Activated CD4-positive, alpha-beta T cell treated with anti-CD3 and anti-CD28 coated beads, Interleukin-2, amount 50 U/mL, for 24 hours (primary cell): ENCODE measurements at places on chromosomes 6 and 20.

GRCh38 chr6:1426416-1426815 is 37.0 kb downstream of the FOXF2 start:
- DNase-seq = no peak

GRCh38 chr6:105941621-105942412 is 144.3 kb upstream of the PRDM1 start:
- DNase-seq = no peak

DNA sequence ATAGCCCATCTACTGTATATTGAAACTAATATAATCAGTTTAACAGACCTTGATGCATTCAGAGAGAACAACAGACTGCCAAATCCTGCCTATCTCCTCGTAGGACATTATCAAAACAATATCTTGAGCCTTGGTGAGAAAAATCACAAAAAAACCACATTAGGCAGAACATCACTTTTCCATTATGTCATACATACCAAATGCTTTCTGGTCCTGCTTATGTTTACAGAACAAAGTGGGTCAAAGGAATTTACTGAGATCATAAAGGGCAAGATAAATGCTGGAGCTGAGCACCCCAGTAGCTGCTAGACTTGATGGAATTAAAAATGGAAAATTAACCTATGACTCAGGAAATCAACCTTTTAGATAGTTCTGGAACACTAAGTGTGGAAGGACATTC is 195.3 kb upstream of the KCNK16 start:
- no peak for DNase-seq

DNA sequence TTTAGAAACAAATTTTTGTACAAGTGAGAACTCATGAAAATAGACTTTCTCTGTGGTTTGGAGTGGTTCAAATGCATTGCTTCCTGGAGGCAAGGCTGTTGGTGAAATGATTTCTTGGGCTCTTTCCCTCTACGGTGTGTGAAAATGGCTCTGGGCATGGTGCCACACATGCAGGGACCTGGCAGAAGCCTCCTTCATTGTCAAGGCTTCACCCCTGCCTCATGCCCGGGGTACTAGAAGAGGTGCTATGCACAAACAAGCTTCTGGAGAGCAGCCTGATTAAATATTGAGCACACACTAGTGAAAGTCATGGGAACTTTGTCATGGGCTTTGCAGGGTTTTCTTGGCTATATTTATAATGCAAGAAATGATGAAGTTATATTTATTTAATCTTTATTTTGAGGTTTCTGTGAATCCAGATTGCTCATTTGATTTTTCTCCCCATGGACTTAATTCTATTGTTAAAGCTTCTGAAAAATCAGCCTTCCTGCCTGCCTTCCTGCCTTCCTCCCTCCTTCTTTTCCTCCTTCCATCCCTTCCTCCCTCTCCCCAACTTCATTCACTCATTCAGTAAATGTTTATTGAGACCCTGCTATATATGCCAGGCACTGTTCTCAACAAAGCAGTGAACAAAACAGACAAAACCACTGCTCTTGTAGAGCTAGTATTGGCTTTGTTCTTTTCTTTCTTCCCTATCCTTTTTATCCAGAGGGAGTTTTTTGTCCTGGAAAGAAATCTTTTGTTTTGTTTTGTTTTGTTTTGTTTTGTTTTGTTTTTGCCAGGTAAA is 21.0 kb downstream of the C6orf89 start:
- no peak for DNase-seq

DNA sequence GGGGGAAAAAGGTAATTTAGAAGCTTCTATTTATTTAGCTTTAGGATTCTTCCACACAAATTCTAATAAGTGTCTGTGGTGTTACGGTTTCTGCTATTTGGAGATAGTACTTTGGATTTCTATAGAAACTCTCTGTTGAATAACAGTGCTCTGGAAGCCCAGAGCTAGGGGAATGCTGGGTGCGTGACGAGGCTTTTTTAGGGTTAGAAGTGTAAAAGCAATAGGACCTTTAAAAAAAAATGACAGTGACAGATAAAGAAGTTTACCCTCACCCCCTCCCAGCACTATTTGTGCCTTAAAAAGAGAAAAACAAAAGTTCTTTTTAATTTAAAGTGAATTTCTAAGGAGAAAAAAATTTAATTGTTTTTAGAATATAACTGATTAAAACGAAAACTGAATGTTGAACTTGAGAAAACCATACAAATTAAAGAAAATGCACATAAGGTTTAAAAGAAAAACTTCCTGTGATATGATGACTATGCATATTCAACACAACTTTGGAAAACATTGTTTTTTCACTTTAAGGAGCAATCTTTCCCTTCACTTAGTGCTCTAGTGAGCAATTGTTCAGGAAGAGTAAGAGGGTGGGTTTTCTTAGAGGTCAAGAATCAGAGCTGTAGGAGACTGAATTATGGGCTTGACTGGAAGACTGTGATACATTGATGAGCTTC is 89.6 kb upstream of the RIPOR2 start:
- no peak for DNase-seq

GRCh38 chr20:45470262-45470931 is 844 bp downstream of the WFDC2 start:
- no peak for DNase-seq

DNA sequence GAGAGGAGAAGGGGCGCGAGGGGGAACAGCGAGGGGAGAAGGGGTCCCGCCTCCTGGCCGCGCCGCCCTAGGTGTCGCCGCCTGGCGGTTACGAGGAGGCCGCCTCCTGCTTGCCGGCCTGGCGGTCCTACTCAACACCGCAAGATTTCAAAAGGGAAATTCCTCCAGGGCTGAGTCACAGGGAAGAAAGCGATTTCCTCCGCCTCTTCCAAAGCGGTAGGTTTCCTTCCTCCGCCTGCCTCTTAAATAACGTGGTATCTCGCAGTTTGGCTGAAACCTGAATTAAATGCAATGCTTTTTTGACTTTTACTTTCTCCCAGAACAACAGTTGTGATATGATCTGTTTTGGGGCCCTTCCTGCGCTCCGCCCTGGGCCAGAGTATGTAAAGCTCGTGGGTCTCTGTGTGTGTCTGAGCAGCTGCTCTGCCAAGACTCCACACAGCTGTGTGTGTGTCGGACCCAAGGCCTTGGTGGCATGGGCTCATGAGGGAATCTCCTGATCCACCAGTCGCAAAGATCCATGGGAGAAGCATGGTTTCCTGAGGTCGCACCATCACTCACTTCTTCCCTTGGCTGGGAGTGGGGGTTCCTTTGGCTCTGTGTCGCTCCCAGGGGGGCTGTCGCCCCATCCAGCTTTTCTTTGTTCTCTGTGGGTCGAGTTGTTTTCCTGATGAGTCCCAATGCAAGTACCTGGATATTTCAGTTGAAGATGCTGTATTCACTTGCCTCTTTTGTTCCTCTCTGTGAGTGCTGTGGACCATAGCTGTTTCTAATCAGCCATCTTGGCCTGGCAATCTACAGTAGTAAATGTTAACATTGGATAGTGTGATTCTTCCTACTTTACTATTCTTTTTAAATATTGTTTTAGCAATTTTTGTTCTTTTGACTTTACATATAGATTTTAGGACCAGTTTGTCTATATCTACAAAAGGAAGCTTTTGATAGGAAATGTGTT is 31.6 kb upstream of the NOTCH4 start:
- DNase-seq = peak; percentile 68

DNA sequence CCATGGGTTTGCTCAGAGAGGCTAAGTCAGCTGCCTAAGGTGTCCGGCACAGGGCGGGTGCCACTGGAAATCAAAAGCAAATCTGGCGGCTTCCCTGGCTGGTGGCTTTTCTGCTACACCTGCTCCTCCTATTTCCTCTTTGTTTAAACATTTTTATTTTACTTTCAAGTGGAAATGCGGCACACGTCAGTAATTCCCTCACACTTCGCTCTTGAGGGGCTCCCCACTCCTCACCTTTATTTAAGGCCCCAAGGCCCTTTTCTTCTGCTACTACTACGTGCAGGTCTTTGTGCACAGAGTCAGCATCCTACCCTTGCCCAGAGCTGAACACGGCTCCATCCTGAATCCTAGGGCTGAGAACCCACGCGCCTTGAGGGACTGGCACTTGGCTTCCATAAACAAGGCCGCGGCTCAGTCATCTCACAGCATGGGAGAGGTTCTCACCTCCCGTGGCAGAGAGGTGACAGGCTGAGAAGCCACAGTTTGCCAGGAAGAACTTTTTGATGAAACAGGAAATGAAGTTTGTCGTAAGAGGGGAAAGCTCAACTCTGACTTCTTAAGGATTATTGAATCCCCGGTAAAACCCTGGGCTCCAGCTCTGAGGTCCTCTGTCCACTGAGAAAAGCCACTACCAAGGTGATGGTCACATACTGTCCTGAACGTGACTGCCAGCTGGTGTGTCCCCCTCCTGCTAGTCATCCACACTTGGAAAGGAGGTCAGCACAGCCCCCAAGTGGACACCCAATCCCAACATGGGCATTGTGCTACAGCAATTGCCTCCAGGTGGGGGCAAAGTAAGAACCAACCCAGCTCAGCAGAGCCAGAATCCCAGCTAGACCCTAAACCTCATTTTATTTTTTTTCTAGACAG is 48.0 kb downstream of the NFATC2 start:
- DNase-seq = no peak

DNA sequence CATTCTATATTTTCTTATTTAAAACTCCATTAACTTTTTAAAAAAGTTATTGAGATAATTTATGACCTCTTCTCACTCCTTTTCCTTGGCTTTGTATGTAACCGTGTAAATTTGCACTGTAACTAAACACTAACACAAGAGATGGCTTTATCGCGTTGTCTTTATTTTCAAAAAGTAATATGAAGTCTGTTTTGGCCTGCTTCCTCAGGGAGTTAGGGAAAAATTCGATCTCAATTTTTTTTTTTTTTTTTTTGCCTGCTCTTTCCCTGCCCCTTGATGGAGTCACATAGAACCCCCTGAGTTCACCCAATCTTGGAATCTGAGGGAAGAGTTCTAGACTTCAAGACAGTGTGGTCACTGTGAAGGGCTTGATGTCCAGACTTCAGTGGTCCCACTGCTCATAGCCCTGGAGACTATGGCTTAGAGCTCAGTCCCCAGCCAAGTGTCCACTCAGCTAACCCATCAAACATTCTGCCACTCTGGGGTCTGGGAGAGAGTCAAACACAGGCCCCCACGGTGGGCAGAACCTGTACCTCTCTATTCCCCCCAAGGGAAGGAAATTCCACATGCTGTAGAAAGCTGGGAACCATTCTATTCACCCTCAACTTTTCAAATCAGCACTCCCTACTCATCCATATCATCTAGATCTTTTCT is 15.7 kb upstream of the TBC1D22B start:
- no peak for DNase-seq

- DNase-seq = no peak
These were observed 3.3 kb upstream of the TAF4 start for GRCh38 chr20:62068997-62069396.

- DNase-seq = no peak
These were observed 95.3 kb upstream of the C6orf118 start for GRCh38 chr6:165404697-165405096.

- no peak for DNase-seq
These were observed 589.2 kb upstream of the MAN1A1 start for GRCh38 chr6:119938752-119939151.

GRCh38 chr20:49318091-49318429 is 40.2 kb upstream of the ZNFX1 start:
- DNase-seq = no peak

- DNase-seq = no peak
These were observed 146.6 kb downstream of the FRK start for GRCh38 chr6:115914098-115914497.

GRCh38 chr20:24376311-24377099 is 92.9 kb upstream of the SYNDIG1 start:
- no peak for DNase-seq

- DNase-seq = no peak
These were observed 110.7 kb downstream of the TFAP2B start for GRCh38 chr6:50929323-50929722.

DNA sequence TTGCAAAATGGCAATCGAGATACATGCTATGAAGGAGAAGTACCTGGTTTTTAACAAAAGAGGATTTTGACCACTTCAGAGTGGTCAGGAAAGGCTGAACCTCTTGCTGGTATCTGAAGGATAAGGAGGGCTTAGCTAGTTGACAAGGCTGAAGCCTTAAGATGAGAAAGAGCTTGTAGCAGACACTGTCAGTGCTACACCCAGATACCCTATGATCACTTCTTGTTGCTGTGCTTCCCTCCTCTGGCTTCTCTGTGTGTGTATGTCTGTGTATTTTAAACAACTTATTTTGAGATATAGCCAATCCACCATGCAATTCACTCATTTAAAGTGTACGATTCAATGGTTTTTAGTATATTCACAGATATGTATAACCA is 38.9 kb upstream of the TGM2 start:
- no peak for DNase-seq

- DNase-seq = peak; percentile 58
These were observed 8.9 kb downstream of the BPIFB1 start for GRCh38 chr20:33291830-33292355.

DNA sequence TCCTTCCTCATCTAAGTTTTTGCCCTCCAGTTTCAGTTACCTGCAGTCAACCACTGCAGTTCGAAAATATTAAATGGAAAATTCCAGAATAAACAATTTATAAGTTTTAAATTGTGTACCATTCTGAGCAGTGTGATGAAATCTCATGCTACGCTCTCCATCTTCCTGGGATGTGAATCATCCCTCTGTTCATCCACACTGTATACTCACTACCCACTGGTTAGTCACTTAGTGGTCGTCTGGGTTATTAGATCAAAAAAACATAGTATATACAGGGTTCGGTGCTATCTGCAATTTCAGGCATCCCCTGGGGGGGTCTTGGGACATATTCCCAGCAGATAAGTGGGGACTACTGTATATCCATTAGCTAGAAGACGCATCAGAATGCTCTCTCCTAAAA is 151.9 kb upstream of the SLC22A16 start:
- DNase-seq = no peak

DNA sequence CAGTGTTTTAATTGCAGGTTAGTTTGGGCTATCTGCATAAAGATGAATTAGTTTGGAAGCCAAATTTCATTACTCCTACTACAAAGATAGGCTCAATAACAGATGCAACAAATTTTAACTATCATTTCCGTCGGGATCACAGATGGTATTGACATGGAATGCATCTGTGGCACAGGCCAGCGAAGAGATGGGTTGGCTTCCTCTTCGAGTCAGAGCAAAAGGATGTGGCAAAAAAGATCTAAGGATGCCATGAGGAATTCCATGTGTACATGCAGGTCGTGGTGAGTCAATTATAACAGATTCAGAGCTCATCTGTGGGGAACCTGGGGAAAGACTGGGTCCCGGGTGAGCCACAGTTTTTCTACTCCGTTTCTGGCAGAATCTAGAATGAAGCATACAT is 83.0 kb upstream of the CITED2 start:
- DNase-seq = no peak

DNA sequence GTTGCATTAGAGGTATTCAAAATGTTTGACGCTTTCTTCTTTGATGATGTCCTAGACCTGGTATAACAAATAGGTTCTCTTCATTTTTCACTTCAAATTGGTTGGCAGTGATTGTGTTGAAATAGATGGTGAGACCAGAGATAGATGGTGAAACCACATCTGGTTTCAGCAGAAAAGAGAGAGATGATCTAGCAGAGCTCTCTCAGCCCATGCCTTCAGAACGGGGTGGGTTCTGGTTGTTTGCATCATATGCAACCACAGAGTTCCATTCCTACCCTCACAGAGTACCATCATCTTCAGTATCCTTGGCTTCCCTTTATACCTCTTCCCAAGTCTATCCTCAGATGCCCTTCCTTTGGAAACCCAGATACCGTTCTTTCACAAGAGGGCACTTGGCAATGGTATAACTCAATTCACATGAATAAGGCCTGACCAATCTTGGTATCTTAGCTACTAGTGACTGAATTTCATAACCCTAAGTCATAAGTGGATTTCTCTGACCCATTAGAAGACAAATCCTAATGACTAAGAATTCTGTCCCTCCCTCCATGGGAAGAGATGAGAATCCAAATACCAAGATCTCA is 93.7 kb downstream of the UBE3D start:
- no peak for DNase-seq
